ENCODE measurements at places on chromosomes 7 and 10.

- no peak for DNase-seq
Measured at GRCh38 chr7:2813350-2814185, 30.5 kb downstream of the GNA12 start.

GRCh38 chr7:40815512-40815911 lies 680.7 kb downstream of the SUGCT start:
- DNase-seq, result no peak

DNA sequence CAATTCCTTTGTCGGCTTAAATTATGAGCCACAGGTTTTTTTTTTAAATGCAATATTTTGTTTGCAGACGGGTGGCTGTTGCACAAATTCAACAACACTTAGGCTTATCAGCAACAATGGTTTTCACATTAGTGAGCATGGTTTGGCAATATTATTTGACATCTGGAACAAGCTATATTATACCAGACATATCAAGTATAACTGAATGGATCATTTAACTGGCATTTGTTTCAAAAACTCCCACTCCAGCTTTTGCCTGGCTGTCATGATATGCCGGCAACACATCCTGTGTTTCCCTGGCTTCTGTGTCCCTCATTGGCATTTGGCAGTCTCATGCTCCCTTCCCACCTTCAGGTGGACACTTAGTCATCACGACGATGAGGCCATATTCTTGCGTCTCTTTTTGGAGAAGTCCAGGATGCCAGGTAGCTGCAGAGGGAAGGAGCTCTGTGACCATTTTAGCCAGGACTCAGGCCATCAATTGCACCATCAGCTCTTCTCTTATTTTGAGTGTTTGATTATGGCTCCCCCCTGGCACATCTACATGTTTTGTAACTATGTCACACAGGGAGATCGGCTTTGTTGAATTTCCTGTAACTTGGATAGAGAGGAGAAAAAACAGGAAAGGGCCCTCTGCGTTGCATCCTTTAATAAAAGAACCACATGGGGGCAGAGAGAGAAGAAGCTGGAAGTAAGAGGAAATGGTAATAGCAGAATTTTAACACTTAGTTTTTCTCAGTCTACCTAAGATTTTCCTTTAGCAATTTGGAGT lies 413.9 kb downstream of the LRMDA start:
- DNase-seq, result no peak

GRCh38 chr7:30420662-30421061 lies 57.9 kb downstream of the NOD1 start:
- DNase-seq, result no peak

- DNase-seq, result no peak
Measured at GRCh38 chr7:44313621-44314031, 11.8 kb downstream of the CAMK2B start.

- no peak for DNase-seq
Measured at GRCh38 chr10:6446711-6447110, 133.4 kb downstream of the PRKCQ start.

GRCh38 chr10:69801094-69801433 lies 642 bp upstream of the COL13A1 start:
- no peak for DNase-seq

All from retinal pigment epithelial cell (primary cell).